NCI-H345 (cell line): ENCODE measurements at places on chromosomes 12 and 14.
A peak's percentile ranks its signal among the peaks of the same experiment; 100 is the strongest.

DNA sequence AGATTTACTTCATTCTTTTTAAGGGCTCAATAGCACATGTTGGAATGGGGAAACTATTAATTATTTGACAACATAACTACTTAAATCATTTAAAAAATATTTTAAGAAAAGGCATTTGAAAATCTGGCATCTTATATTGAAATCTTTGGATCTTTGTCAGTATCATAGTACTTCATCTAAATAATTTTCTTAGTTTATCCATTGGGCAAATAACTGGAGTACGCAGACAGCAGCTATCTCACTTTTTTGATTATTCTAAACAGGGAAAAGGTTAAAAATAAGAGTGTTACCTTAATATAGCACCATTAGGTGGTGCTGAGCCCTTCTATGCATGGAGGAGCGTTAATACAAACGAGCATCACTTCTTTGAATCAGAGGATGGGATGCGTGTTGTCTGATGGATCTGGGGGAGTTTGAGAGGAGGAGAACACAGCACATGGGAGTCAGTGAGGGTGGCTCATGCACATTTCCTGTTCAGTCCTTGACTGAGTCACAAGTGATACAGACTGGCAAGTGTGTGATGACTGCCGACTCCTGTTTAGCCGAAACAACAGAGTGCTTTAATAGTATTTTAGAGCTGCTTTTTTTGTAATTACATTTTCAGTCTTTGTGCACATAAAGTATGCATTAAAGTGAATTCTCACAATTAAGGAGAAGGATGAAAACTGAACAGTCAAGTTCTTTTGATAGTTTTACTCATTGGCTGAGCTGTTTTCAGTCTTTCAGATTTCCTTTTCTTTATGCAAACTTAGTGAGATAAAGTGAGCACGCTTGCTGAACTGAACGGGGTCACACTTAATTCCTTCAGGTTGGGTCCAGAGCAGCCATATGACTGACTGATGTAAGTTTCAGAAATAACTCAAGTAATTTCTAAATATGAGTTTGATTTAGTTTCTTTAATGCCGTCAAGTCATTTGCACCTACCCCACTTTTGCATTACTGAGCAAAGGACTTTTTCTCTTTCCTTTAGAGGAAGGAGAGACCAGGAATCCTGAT is 92.7 kb downstream of the DIP2B start:
- no peak for DNase-seq

GRCh38 chr12:29783773-29784666 is at the start of gene TMTC1:
Gene TMTC1, minus strand, starts transcription at chr12:29783942. Its CDS starts 191 bp downstream, at chr12:29783751.
- DNase-seq = peak; percentile 82

DNA sequence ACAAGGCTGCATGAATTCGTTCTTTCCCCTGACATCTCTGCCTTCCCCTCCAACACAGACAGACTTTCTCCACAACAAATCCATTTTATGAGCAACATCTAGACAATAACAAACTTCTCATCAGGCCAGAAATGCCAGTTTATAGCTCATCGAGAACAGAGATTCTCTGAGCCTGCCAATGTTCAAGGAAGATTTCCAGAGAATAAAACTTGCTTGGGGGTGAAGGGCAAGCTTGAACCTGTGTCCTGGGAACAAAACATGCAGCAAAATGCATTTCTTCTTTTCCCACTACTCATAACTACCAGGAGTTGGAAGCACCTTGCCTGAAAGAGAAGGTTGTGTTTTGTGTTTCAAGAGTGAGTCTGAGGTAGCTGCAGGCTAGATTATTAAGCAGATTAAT is 6.8 kb downstream of the MAP1LC3B2 start:
- DNase-seq = no peak

DNA sequence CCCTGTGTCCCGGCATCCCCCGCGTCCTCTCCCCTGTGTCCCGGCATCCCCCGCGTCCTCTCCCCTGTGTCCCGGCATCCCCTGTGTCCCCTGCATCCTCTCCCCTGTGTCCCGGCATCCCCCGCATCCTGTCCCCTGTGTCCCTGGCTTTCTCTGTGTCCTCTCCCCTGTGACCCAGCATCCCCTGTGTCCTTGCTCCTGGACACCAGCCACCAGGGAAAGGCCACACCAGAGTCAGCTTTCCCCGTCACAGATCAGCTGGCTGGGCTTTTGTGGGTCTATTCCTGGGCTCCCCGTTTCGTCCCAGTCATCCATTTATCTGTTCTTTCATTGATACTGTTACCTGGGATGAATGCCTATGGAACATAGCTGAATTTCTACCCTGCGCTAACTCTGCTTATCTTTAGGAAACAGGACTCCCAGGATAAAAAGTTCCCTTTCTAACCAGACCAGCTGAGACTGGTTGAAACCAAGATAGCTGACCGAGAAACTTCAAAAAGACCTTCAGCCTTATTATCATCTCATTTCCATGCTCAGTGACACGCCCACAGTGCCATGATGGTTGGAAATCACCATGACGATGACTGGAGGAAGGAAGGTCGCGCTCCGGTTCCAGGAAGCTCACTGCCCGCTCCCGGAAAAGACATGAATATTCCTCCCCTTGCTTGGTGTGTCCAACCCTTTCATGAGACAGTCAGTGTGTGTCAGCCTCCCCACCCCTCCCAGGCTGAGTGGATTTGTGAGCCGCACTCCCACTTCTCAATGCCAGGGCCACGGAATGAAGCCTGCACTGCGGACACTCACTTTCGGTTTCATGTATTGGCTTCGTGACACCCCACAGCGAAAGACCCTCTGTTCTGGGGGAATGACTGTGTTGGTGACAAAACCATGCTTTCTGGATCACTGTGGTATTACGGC is 276.4 kb upstream of the SFSWAP start:
- no peak for DNase-seq

GRCh38 chr12:50620109-50620977 is 115.6 kb downstream of the DIP2B start:
- DNase-seq = no peak

DNA sequence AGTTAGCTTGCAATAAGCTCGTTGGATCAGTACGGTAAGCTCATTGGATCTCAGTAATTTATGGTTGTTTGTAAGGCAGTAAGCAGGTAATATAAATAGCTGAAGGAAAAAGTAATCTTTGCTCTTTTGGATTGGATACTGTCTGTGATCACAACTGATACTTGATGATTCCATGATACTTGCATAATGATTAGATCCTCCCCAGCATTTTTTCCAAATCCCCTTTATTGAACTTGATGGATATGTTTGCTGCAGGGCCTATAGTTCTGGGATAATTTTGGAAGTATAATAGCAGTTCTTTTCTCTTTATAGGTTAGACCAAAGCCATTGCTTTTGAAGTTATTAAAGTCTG is 5.2 kb downstream of the MDM2 start:
- DNase-seq = no peak

DNA sequence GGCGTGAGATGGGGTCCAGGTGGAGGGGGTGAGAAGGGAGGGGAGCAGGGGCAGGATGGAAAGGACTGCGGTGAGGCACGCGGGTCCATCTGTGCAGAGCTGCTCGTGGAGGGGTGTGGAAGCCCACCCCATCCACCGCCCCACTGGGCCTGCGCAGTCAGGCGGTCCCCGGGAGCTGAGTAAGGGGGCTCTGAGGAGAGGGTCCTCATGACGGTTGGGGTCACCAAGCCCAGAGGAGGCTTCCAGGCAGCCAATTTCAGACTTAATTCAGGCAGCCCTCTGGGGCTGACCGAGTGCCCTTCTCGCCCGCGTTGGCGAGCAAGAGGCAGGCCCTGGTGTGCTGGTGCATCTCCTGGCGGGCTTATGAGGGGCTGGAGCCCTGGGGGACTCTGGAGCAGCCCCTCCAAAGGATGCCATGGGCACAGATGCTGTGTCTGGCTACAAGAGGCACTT is 115.5 kb downstream of the KIF26A start:
- no peak for DNase-seq

GRCh38 chr12:108691998-108692808 is 39.1 kb downstream of the CORO1C start:
- peak; percentile 93 for DNase-seq
